ENCODE measurements at places on chromosomes 13 and 19. TPM values are rescaled to one million over a fixed set of nuclear protein-coding genes. Genes with fewer than 3 reads are reported as not detected.
A peak's percentile ranks its signal among the peaks of the same experiment; 100 is the strongest.

Gene ZNF154
- total RNA-seq = 11.1 TPM

GRCh38 chr13:98169331-98169730 lies 7.7 kb downstream of the RNF113B start:
- no peak for DNase-seq

GRCh38 chr19:51064534-51065220 lies at the start of gene KLK13:
Gene KLK13 (minus strand): TSS chr19:51065092. CDS start chr19:51065067, 25 bp downstream.
- DNase-seq = peak; percentile 63

DNA sequence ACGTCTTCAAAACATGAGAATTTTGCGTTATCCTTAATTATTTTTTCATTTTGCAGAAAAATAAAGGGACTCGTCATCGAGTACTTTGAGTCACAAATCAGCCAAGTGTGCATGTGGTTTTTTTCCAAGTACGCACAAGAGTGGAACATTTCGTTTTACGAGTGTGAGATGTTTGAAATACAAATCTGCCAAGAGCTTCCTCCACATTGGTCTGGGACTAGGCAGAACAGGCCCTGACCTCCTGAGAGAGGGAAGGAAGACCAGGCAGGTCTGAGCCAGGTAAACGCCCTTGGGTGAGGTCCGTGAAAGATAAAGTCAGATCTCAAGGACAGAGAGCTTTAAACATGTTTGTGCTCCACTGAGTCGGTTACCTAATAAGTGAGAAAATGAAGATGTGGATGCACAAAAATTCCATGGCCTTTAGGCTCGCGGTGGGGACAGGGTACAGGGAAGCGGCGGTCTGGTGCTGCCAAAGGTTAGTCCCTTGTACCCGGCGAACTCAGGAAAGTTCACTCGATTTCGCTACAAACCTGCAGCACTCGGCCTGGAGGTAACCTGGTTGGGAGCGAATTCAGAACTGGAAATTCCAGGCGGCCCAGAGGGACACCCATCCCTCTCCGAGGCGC lies 473 bp upstream of the ITM2B start:
- no peak for DNase-seq

- DNase-seq = peak; percentile 34
Observed at GRCh38 chr13:61463024-61463423, 47.4 kb upstream of the PCDH20 start.

- DNase-seq = no peak
Observed at GRCh38 chr13:113622791-113623490, 35.1 kb downstream of the ATP4B start.

Measured in hepatocyte (in vitro differentiated cells).